Renal pelvis (tissue), 12 donors: ENCODE measurements at places on chromosomes 13 and 19. TPM values are rescaled to one million over a fixed set of nuclear protein-coding genes. Genes with fewer than 3 reads are reported as not detected.

- DNase-seq = no peak
Observed at GRCh38 chr19:4600893-4601292, 38.4 kb upstream of the TNFAIP8L1 start.

- no peak for DNase-seq
Observed at GRCh38 chr13:48624858-48625257, 28.9 kb upstream of the CYSLTR2 start.

DNA sequence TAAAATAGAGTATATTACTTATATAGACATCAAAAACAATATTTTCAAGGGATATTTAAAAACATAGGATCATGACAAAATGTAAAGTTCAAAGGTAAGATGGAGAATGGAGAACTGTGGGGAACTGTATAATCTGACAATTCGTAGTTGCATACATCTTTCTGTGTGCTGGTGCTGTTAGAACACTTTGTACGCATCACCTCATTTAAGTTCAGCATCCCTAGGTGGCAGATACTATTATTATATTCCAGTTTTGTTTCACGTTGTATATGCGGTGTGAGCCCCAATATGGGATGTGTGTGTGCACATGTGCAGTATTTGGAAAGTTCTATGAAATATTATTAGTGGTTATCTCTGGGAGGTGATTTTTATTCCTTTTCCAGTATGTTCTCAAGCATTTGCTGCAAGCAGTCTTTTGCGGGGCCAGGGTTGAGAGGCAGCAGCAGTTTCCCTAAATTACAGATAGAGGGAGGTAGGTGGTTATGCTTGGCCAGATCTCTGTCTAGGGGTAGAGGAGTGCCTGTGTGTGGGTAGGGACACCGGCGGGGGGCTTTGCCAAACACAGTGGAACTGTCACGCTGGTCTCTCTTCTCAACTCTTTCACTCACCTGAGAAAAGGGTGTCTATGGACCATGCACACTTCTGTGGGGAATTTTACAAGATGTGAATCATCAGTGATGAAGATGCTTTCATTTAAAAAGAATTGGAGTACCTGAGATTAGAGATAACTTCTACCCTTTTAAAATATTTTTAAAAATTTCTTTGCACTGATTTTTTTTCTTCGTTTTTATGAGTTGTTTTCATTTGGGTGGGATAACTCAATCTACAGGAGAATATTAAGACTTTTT lies 55.6 kb upstream of the ALOX5AP start:
- DNase-seq = no peak

Gene ZNF729
- 1.4 TPM for polyA plus RNA-seq

- no peak for DNase-seq
Observed at GRCh38 chr13:97944396-97945029, 9.0 kb upstream of the IPO5 start.

DNA sequence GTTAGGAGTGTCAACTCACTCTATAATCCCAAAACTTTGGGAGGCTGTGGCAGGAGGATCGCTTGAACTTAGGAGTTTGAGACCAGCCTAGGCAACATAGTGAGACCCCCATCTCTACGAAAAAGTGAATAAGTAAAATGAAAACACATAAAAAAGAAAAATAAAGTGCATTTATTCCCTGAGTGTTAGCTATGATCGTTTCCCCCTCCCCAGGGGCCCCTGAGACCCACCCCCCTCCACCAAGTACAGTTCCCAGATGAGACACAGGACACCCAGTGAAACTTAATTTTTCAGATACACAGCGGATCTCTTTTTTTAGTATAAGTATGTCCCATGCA lies 28.6 kb upstream of the NANOS3 start:
- no peak for DNase-seq

DNA sequence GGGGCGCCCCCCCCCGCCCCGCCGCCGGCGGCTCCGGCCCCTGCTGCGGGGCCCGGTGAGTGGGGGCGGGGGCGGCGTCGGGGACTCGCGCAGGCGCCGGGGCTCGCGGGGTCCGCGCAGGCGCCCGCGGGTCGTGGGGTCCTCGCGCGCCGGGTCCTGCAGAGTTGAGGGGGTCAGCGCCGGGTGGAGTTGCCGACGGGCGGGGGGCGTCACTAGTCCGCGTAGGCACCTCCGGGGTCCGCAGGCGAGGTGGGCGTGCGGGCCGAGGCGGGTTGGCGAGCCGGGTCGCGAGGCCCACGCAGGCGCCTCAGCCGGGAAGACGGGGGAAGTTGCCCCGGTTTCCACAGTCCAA lies 365 bp downstream of the PPP6R1 start:
- peak; percentile 30 for DNase-seq

DNA sequence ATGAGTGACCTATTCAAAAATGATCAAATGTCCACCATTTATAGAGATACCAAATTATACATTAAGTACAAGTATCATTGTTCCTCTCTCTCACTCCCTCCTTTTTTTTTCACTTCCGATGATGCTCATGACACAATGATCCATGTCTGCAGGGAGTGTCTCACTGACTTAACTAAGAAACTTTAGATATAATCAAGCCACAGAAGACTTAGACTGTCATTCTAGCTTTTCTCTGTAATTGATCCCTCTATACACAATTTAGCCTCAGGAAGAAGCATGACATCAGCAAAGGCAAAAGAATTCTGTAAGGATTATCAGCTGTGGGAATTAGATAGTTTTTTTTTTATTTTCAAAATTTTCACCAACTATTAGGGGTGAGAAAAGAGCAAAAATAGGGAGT lies 734.9 kb upstream of the PCDH9 start:
- DNase-seq = no peak

DNA sequence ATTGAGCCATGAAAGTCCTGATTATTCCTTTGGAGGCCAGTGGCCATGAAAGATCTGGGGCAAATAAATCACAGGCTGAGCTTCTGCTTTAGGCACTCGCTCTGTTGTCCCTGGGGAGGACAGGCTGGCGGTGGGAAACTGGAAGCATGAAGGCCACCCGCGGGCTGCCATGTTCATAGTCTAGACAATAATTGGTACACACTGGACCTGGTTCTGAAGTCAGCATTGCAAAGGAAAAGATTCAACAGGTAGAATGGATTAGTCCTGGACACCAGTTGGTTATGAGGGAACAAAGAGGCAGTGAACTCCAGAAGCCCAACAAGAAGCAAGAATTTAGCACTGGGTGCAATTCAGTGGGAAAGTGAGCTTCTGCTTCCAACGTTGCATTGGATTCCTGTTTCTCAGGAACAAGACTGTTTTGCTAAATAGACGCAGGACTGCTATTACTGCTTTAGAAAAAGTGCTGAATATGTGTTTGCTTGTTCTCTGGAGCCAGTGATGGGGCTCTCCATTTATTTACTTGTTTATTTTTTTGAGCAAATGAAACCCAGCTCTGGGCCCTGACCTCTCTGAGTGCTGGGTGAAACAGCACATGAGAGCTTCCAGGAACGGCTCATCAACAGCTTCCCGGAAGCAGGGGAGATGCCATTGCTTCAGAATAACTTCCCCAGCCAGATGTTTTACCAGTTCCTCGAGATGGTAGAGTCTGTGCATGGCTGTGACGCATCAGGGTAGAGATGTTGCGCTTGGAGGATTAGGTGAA lies 336.4 kb downstream of the ZNF536 start:
- DNase-seq = no peak

DNA sequence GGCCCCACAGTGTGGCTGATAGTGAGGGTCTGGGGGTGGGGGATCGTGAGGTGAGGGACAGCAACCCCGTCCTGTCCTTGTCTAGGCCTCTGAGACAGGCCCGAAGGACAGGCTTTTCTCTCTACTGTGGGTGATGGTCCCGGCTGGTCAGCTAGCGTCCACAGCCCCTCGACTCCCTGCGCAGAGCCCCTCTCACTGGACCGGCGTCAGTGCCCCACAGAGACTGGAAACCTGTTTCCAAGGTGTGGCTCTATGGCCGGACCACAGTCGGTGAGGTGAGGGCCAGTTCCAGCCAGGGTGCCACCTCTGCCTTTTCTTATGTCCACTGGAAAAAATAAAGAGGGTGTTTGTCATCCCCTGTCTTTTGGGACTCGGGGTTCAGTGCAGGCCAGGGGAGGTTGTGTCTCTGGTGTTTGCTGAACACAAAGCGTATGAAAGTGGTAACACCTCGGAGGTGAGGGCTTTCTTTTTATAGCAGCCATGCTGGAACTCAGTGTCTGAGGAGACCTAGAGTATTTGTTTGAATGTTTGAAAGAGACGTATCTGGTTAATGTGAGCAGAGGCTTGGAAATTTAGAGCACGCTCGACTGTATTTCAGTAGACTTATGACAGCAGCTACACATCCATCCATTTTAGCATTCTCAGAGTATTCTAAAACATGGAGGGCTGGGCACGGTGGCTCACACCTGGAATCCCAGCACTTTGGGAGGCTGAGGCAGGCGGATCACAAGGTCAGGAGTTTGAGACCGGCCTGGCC lies 22.8 kb downstream of the ATP11A start:
- no peak for DNase-seq

- DNase-seq = peak; percentile 33
Observed at GRCh38 chr13:99926014-99926731, 45.4 kb downstream of the ZIC5 start.

Gene CEACAM16
- not detected for polyA plus RNA-seq

DNA sequence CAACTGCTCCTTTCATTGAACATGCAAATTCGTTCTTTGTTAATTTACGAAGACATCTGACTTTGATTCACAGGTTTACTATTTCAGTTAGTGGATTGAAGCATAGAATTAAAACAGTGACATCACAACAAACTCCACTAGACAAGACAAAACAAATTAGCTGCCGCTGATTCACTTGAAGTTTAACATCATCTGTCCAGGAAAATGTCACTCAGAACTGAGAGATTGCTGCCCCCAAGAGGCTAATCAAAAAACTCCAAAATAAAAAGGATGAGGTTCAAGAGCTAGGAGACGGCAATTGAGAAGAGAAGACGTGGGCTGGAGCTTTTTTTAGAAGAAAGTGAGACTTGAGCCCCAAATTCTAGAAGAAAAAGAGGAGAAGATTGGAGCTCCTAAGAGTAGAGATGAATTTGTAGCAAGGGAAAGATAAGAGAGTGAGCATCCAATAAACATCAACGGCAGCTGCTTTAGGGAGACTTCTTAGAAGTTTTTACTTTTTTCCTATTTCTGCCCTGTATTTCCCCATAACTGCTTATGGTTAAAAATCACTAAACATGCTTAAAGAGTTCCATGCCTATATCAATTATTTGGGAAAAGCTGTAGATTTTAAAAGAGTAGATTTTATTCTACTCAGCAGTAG lies 40.8 kb upstream of the TPP2 start:
- DNase-seq = peak; percentile 44

- no peak for DNase-seq
Observed at GRCh38 chr13:50026788-50027473, 11.7 kb downstream of the KCNRG start.

Gene TMIGD2
- 0.30 TPM for polyA plus RNA-seq
